ENCODE measurements at places on chromosomes 5 and 9.

- DNase-seq: no peak
Observed at GRCh38 chr9:79672236-79672635, 100.5 kb downstream of the TLE4 start.

- DNase-seq: no peak
Observed at GRCh38 chr5:40999142-40999541, 72.0 kb downstream of the MROH2B start.

DNA sequence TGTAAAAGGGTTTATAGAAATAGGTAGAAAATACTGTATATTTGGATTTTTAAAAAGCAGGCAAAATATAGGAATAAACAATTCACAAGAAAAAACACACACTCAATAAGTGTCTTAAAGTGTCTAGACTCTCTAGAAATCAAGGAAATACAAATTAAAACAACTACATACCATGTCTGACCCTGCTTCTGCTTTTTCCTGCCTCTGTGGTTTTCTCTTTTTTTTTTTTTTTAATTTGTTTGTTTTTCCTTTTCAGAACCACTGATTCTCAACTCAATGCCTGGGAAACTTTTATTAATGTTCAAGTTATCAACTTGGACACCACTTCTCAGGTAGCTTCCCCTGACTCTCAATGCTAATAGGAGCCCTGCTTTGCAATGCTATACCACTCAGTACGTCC is 25.5 kb upstream of the TAS2R1 start:
- no peak for DNase-seq

DNA sequence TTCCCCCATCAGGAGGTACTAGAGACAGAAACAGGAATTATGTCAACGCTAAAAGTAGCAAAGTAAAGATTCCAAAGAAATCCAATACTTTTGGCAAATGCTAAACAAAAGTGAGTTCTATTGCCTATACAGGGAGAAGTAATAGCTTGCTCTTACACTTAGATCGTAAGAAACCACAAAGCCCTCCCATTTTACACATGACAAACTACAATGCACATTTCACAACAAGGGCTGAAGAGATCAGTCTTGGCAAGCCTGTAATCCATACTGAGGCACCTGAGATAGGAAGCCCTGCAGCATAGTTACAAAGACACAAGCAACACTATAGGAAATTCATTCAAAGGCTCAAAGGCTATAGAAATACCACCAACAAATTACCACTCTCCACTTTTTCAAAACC is 7.7 kb downstream of the HNRNPK start:
- no peak for DNase-seq

Measured in smooth muscle cell of the brain vasculature (primary cell).